ENCODE measurements at places on chromosomes 6 and 20.

DNA sequence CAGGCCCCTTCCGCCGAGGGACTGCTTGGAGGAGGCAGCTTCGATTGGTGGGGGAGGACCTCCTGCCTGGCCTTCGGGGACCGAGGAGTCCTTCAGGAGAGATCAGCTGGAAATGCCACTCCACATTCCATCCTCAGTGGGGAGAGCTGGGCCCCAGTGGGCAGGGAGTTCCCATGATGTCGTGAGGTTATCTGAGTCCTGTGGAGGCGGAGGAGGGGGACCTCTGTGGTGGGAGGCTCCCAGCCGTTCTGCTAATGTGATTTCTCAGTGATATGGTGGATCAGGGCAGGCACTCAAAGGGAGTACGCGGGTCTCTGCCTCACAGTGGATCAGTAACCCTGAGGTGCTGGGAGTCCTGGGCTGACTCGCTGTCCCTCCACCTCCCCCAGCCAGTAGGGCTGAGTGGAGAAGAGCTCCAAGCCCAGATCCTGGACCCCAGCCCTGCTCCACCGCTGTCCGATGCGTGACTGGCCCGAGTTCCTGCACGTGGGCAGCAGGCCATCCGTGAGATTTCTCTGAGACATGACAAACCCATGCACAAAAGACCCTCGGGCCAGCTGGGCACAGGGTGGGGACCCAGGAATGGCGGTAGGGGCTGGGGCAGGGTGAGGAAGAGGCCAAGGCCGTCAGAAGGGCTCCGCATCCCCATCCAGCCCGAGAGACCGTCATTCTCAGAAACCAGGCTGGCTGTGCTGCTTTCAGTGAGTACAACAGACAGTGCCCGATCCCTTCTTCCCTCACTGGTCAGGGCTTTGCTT lies 195.8 kb downstream of the TAF4 start:
- DNase-seq: no peak

- no peak for DNase-seq
Observed at GRCh38 chr20:15047042-15047441, 709.6 kb upstream of the FLRT3 start.

DNA sequence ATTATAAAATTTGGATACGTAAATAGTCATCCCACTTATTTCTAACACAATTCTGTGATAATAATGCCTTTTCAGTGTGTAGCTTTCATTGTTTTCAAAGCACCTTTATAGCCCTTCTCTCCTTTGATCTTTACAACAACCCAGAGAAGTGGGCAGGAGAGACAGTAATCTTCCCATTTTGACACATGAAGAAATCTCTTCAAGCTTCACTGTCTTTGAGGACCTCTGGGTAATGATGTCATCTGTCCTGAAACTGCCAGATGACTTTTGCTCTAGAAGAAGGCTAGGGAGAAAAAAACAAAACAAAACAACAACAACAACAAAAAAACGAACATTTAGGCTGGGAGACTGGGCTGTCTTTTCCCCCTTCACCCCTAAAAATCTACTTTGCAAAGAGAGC lies 203.0 kb downstream of the KCNQ5 start:
- no peak for DNase-seq

- no peak for DNase-seq
Observed at GRCh38 chr6:81552644-81553043, 199.8 kb downstream of the TENT5A start.

GRCh38 chr6:135047336-135047735 lies 7.3 kb downstream of the HBS1L start:
- no peak for DNase-seq
